ENCODE measurements at places on chromosomes 5 and 9.
A peak's percentile ranks its signal among the peaks of the same experiment; 100 is the strongest.

DNA sequence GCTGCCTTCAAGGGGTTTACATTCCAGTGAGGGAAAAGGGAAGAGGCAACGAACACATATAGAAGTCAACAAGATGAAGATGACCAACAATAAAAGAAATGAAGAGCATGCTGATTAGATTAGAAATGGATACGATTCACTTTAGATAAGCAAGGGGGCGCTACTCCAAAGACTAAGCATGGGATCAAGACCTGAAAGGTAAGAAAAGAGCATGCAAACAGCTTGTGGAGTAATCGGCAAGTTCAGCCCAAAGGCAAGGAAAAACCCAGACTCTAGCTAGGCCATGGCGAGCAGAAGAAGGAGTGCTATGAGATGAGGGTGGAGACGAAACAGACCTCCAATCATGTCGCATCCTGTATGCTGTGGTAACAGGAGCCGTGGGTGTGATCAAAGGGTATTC, 124.4 kb downstream of the FANCC start:
- DNase-seq = no peak

- no peak for DNase-seq
Observed at GRCh38 chr9:36623280-36623679, 50.6 kb downstream of the MELK start.

DNA sequence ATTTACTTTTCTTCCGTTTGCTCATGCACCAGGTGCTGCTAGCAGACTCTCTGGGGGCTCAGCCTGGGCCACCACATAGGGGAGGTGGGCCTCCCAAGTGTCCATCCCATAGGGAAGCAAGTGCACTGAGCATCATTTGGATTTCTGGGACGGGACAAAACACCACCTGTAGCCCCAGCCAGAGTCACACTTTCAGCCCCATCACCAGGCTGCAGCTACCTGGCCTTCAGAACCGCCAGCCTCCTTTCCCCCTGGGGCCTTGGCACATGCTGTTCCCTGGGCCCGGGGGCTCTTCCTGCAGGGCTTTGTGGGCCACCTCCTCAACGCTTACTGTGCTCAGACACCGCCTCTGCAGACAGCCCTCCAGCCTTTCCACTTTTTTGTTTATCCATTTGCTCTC, 19.6 kb upstream of the SUSD3 start:
- DNase-seq = no peak

DNA sequence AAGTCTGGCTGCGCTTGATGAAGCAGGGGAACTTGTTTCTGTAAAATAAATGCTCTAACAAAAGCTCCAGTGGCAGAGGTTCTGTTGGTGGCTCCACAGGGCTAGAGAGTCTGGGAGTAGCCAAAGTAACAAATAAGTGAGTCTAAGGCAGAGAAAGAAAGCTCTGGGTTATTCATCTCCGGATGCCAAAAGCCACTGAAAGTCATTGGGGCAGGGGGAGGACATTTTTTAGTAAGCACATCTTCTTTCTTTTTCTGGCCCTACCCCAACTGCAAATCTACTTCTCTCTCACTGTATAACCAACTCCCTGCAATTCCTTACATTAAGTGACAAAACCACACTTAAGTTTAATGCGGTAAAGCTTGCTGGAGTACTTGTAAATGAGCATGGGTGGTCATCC, 141.6 kb downstream of the INSYN2B start:
- DNase-seq = no peak

DNA sequence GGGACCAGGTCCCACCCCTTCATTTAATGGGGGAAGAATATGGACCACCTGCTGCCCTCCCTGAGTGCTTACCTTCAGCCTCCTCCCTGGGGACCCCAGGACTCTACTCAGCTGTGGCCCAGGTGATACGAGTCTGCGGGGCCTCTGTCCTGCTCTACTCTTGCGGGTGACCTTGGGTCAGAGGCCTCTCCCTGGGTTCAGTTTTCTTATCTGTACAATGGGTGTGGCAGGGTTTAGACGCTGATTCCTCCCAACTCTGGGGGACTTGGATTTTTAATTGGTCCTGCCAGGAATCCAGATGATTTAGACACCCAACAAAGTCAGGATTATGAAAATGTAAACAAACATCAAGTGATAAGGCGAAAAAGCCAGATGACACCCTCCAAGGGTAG, 25.0 kb downstream of the FAM163B start:
- DNase-seq = no peak

GRCh38 chr5:168227001-168227400, 64.4 kb upstream of the WWC1 start:
- DNase-seq = no peak

- no peak for DNase-seq
Observed at GRCh38 chr9:117098331-117098730, 316.5 kb downstream of the ASTN2 start.

GRCh38 chr5:81533629-81534405, 139.9 kb upstream of the ACOT12 start:
- no peak for DNase-seq

GRCh38 chr9:16460696-16461095, 409.8 kb downstream of the BNC2 start:
- no peak for DNase-seq

GRCh38 chr9:88995200-88995577, 3.9 kb downstream of the S1PR3 start:
- no peak for DNase-seq

GRCh38 chr5:92543201-92543600, 1037.8 kb downstream of the NR2F1-AS1 start:
- DNase-seq = no peak

DNA sequence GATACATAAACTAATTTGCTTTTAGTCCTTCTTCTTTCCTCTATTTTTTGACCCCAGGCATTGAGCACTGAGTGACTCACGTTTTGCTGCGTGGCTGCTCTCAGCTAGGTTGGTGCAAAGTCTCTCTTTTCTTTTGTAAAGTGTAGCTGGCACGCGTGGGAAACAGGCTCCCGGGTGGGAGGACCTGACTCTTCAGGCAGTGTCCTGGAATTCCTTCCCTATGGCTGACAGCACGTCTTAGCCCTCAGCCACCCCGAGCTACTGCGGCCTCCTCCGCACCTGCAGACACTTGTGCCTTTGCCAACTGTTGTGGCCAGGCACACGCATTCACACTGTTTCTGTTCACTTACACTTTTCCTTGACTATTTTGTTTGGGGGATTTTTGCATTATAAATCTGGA, 877 bp upstream of the SCGB3A1 start:
- no peak for DNase-seq

- peak; percentile 99 for DNase-seq
Observed at GRCh38 chr5:168779333-168779732, 200.2 kb upstream of the PANK3 start.

DNA sequence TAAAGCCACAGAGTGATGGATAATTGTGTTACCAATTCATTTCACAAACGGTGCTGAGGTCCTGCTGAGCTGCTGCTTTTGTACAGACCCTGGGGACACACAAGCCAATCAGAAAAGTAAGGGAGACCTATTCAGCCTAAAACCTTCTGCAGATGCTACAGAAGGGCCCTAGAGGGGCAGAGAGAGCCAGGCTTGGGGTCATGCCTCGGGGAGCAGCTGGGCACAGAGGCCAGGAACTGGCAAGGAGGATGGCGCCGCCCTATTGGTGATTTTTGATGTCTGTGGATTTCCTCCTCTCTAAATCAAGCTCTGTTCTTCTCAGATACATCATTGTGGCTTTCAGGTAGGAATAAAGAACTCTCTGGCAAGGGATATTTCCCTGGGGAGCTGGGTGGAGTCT, 181.9 kb downstream of the ZNF462 start:
- no peak for DNase-seq

DNA sequence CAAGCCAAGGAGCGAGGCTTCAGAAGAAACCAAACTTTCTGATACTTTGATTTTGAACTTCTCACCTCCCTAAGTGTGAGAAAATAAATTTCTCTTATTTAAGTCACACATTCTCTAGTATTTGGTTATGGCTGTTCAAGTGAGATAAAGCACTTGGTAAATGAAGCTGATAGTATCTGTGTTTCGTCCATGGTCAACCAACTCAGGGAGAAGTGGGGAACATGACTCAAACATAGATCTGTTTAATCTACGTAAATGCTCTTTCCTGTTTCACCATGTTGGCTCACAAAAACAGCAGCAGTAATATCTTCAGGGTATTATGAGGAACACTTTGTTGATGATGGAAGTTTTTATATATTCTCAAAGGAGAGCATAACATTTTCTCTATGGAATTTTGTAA, 2167.2 kb upstream of the C9orf72 start:
- DNase-seq = no peak

DNA sequence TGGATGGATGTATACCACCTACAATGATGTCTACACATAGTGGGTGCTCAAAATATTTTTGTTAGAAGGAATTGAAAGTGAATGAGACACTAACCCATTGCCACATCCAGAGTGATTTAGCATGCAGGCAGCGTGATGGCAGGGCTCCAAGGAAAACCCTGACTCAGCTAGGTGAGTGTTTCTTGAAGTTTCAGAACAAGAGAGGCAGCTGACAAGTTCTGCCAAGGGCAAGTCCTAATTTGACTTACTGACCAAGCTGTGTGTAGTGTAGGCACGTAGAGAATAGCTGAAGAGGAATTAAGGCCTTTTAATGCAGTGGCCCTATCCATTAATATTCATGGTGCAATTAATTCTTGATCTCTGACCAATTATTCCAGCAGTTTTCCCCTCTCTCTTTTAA, 107.8 kb upstream of the ATP10B start:
- peak; percentile 27 for DNase-seq

DNA sequence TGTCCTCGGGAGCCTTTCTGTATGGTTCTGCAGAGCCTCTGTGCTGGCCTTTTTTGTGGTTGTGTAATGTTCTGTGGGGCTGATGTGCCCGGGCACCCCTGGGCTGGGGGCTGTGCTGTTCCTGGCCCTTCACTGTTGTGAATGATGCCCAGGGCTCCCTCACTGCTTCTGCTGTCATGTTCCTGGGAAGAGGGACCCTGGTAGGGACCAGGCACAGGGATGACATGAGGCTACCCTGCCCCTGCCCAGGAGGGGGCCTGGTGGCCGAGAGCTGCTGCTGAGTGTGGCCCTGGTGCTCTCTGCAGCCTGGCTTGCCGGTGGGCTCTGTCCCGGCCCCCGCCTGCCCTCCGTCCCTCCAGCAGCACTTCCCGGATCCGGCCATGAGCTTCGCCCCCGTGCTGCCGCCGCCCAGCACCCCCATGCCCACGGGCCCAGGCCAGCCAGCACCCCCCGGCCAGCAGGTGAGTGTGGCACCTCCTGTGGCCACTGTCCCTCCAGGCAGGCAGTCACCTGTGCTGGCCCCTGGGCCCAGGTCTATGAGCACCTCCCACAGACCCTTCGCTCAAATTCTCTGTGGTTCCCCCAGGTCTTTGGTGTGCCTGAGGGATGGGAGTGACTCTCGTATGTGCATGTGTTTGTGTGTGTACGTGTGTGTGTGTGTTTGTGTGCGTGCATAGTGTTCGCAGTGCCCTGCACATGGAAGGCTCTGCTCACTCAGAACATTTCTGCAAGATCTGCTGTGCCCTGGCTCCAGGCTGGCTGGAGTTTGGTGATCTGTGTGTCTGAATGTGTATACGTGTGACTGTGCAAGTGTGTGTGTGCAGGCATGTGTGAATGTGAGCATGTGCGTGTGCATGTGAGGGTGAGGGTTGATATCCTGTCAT, 72.3 kb downstream of the WNK2 start:
- no peak for DNase-seq

DNA sequence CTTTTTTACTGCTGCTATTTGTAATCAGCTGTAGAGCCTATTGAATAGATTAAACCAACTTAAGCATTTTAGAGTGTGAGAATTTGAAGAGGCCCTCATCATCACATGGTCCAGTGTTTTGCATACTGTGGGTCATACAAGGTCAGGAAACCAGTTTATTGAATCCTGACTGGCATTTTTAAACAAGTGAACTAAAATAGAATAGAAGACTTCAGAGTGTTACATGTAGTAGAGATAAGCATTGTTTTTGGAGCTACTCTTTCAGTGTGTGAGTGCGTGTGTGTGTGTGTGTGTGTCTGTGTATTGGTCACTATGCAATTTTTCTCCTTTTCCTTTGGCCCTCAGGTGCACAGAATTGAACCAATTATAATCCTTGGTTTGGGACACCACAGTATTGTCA, 114.4 kb downstream of the SLC28A3 start:
- no peak for DNase-seq

GRCh38 chr5:138745268-138745667, 8.0 kb upstream of the CTNNA1 start:
- no peak for DNase-seq

GRCh38 chr5:39801306-39801705, 376.5 kb upstream of the DAB2 start:
- no peak for DNase-seq

GRCh38 chr5:127014573-127014972, 15.8 kb downstream of the MARCHF3 start:
- DNase-seq = no peak

DNA sequence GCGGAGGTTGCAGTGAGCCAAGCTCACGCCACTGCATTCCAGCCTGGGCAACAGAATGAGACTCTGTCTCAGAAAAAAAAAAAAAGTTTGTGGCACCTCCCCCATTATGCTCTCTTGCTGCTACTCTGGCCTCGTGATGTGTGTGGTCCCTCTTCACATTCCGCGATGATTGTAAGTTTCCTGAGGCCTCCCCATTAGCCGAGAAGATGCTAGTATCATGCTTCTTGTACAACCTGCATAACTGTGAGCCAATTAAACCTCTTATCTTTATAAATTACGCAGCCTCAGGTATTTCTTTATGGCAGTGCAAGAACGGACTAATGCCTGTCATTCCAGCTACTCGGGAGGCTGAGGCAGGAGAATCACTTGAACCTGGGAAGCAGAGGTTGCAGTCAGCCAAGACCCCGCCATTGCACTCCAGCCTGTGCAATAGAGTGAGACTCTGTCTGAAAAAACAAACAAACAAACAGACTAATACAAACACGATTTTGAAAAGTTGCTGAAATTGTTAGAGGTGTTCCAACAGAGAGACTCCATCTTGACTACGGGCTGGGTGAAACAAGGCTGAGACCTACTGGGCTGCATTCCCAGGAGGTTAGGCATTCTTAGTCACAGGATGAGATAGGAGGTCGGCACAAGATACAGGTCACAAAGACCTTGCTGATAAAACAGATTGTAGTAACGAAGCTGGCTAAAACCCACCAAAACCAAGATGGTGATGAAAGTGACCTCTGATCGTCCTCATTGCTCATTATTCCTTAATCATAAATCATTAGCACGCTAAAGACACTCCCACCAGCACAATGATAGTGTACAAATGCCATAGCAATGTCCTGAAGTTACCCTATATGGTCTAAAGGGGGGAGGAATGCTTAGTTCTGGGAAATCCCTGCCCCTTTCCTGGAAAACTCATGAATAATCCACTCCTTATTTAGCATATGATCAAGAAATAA, 8.3 kb upstream of the AFF4 start:
- DNase-seq = no peak

DNA sequence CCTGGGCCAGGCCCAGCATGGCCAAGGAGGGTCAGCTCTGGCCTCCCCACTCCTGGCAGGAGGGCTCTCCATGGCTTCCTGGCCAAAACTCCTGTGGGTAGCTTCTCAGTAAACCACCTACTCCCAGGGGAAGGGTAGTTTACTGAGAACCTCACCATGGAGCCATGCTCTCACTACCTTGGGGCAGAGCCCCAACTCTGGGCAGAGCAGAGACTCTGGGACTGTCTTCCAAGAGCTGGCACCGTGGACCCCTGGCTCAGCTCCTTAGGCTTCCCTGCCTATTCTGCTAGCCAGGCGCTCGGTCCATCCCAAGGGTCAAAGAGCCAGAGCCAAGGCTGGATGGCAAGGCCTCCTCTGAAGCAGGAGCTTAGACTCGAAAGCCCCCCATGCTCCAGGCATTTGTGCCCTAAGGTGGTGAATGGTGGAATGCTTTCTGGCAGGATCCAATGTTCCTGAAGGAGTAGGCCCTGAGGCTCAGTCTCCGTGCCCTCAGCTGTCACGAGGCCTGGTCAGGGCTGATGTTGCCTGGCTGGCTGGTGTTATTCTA, 19.6 kb downstream of the TCF7 start:
- no peak for DNase-seq

Data from G401 (cell line).